ENCODE measurements at places on chromosomes 16 and 17.
A peak's percentile ranks its signal among the peaks of the same experiment; 100 is the strongest.

GRCh38 chr16:75471723-75472633 lies 7.5 kb upstream of the TMEM170A start:
- DNase-seq: peak; percentile 75

DNA sequence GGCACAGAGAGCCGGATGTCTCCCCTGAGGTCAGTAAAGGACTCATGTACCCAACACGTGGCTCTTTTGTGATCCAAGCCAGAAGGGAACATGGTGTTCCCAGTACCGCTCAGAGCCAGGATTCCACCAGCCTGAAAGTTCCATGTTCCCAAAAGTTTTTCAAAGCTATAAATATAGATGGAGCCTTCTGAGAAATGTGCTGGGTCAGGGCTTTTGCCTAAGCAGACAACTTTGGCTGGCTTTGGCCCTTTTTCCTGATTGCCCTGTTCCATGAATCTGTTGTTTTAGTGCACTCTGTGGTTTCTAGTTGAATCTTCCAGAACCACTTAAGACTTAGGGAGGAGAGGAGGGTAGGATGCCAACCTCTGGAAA lies 128.5 kb upstream of the HS3ST2 start:
- no peak for DNase-seq

DNA sequence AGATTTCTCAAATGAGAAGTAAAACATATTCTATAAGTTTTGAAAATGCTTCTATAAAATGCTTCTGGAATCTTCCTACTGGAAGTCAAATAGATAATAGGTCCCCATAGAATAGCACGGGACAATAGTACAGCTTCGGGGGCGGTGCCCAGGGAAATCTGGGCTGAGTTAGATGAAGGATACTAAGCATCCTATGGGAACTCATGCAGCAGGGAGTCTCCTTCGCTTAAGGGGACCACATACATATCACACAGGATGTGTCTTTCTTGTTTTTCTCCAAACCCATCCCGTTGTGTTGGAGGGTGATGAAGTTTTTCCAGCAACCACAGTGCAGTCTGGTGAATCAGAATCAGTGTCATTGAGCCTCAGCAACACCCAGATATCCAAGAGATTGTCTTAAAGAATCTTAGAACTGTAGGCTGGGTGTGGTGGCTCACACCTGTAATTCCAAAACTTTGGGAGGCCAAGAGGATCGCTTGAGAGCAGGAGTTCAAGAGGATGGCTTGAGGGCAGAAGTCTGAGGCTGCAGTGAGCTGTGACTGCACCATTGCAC lies 84.2 kb downstream of the PITPNC1 start:
- no peak for DNase-seq

GRCh38 chr17:6536566-6537065 lies 19.7 kb downstream of the PITPNM3 start:
- DNase-seq: no peak

GRCh38 chr16:82182266-82183003 lies 12.4 kb upstream of the MPHOSPH6 start:
- no peak for DNase-seq

GRCh38 chr17:50508573-50509460 lies 578 bp downstream of the MYCBPAP start:
- DNase-seq: peak; percentile 34

DNA sequence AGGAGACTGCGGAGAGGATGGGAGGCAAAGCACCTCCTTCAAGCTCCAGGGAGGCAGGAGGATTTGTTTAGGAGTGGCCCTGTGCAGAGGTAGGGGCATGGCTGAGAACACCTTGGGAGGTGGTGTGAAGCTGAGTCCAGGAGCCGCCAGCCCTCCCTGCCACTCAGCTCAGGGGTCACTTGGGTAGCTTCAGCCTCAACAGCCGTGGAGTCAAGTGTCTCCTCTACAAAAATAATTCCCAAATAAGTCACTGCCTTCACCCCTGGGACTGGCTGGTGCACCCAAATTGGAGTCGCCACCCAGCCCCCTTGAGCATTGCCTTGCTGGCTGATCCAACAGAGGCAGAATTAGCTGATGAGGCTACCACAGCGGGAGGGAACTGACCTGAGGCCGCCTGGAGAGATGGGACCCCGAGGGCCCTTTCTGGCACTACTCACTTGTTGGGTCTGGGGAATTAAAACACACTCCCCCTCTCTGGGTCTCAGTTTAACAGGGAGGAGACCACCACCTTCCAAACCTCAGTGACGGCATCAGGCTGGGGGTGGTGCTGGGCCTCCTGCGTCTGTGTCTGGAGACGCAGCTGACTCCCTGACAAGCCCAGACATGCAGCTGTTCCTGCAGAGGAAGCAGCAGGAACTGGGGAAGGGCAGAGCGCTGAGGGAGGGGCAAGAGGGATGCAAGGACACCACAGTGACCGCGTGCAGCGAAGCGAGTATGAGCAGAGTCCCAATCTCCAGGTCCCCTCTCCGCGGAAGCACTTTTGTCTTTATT lies 87.9 kb upstream of the TOB1 start:
- DNase-seq: no peak

DNA sequence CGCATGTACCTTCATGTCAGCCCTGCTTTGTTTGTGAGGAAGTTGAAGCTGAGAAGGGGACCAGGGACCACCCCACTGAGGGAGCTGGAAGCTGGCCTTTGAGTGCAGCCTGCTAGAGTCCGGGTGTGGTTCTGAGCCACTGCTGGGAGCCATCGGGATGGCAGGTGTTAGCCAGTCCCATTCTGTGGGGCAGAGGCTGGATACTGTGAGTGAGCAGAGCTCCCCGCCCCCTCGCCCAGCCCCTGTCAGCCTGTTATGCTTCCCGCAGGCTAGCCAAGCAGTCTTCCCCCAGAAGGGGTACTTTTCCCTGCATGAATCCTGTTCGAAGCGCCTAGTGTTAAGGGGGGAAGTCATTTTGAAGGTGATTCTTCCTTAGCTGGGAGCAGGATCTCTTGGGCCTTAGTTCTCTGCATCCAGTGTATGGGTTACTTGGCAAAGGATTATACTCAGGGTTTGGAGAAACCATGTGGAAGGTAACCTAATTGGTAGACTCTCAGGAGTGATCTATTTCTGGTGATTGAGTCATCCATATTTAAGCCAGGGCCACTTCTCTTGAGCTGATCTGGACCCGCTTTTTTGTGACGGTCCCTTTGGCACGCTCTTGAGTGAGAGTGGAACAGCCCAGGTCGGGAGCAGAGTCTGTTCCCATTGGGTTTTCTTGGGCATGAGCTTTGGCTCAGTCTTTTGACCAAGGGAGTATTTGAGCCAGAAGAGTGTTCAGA lies 23.8 kb downstream of the AKAP1 start:
- DNase-seq: peak; percentile 17

- no peak for DNase-seq
Measured at GRCh38 chr17:47949946-47950345, 7.7 kb downstream of the PRR15L start.

GRCh38 chr17:7712111-7712771 lies 5.3 kb upstream of the DNAH2 start:
- no peak for DNase-seq

GRCh38 chr17:3632287-3632686 lies 3.8 kb downstream of the SHPK start:
- no peak for DNase-seq

DNA sequence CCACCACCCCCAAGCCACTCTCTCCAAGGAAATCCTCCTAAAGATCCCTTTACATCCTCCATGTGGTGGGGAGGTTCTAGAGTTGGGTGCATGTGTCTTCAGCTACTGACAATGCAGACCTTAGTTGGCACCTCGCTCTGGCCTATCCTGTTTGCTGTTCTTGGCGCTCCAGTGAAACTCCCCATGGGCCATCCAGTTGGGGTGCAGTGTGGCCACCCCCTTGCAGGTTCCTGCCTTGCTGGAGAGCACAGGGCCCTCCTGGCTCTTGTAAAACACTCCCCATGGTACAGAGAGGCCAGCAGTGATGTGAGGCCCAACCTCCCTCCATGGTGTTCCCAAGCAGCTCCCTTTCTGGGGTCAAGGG lies 22.7 kb upstream of the STH start:
- DNase-seq: no peak

GRCh38 chr17:8161289-8162232 lies 1.2 kb downstream of the VAMP2 start:
- DNase-seq: no peak

- DNase-seq: no peak
Measured at GRCh38 chr16:59148056-59148768, 414.1 kb upstream of the GOT2 start.

DNA sequence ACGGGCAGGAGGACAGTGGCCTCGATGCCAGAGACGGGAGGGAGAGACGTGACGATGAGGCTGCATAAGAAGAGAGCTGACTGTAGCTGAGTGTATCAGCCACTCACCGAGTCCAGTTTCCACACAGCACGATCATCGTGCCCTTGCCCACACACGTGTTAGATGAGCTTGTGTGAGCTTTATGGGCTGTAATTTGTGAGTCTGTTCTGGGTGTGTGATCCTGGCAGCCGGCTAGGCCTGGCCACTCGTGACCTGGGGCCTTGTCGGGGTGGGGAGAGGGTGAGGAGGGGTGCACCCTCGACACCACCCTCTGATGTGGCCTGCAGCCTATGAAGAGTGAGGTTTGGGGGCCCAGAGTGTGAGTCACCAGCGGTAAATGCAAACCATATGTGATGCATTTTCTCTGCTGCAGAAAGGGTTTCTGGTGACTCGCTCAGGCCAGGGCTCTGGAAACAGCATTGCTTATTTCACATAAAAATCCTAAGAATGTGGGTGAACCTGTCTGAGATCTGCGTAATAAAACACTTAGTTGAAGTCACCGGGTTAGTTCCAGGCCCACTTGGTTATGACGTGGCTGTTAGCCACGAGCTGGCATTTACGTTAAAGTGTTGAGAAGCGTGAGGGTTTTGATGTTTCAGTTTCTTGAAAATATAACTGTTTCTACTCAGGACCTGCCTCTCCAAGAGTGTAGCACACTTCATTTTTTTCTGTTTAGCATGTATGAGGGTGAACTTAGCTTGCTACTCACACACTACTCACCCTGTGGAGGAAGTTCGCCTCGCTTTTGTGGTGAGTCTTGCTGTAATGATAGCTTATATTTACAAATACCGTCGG lies 4.2 kb downstream of the METRNL start:
- DNase-seq: no peak

DNA sequence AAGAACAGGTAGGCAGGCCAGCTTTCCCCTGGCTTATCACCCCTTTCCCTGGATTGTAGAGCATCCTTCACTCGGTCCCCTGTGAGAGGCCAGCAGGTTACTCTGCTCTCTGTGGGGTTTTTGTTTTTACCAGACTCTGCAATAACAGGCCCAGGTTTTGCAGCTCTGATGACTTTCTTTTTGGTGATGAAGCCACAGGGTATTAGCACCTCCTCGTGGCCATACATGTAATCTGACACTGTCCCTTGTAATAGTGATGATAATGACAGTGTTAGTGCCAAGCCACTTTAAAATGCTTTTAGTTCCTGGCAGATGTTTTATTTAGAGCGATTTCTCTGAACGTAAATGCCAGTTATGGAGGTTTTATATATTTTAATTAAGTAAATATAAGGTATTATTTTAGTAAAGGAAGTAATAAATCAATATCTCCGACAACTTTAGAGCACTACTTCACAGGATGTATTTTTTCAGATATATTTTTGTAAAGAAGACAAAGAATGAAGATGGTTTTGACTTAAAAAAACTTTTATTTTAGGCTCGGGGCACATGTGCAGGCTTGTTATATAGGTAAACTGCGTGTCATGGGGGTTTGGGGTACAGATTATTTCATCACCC lies 38.0 kb upstream of the CPHXL start:
- peak; percentile 86 for DNase-seq

DNA sequence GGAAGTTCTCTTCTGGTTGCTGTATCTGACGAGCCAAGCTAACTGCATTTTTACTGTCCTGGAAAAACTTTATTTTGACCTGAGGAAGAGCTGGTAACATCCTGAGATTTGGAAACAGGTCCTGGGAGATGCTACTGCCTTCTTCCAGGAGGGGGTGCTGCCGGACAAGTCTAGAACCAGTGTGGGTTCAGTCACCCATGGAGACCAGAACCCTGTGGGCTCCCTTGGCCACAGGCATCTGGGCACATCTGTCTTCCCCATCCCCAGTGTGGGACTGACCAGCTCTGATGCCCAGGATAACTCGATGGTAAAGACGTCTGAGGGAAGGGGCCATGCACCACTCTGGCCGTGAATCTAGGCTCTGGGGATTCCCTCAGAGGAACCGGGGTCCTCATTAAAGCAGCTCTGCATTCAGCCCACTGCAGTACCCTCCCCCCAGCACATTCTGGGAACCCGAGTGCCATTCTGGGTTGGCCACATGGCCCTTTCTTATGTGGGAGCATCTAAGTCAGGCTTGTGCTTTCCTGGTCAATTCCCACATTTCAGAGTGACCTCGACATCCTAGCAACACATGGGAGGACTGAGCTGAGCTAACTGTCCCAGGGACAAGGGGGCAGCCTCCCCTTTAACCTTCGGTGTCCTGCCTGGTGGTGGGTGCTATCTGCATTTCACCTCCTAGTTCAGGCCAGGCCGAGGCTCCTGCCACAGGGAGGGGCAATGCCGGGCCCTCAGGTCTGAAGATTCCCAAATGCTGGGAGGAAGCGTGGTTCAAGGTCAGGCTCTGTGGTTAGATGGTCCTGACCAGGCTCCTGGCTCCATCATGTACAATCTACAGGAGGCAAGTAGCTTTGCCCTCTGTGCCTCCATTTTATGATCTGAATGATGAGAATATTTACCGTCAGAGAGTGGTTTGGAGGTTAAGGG lies 6.4 kb downstream of the C16orf86 start:
- DNase-seq: peak; percentile 69

DNA sequence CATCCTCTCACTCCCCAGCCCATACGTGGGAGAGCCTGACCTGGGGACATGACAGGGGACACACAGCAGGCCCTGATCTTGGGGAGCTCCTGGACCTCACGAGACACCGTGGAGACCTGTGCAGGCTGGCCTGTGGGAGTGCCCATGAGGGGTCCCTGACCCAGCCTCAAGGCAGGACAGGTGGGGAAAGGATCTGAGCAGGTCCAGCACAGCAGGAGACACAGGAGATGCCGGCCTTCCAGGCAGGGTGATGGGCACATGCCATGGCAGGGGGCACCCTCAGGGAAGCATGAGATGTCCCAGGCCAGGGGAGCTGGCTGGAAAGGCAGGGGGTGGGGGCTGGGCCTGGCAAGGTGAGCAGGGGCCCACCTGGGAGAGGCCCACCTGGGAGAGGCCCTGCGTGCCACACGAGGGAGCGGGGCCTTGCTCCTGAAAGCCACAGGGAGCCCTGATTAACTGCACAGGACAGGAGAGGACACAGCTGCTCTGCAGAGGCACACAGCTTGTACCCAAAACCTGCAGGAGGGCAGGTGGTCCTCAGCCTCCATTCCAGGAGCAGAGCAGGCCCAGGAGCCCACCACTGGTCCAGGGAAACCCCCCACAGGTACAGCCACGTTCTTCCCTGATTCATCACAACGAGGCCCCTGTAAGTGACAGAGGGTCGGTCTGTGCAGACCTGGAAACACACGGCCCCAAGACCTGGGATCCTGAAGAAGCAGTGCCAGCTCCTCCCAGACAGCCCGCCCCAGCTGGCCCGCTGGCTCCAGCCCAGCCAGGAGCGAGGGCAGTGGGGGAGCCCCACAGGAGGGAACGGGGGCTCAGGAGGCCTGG lies 26.6 kb upstream of the KRT17 start:
- DNase-seq: no peak

DNA sequence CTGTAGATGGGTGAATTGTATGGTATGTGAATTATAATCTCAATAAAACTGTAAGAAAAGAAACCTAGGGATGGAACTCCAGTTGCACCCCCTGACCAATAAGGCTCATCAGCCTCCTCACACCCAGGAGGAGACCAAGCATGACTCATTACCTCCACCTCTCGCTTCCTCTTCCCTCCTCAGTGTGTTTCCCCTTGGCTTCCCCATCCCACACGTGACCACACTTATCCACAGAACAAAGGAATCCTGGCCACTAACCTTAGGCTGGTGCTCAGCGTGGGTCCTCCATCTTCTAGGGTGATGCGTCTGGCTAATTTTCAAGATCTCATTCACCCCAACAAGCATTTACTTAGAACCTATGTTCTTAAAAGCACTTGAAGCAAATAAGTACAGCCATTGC lies 36.2 kb upstream of the MAP3K14 start:
- DNase-seq: no peak
